Hematopoietic multipotent progenitor cell treated with erythropoietin and hydrocortisone succinate and interleukin-3 and kit ligand, for 4 days (in vitro differentiated cells): ENCODE measurements at places on chromosomes 3 and 15.

DNA sequence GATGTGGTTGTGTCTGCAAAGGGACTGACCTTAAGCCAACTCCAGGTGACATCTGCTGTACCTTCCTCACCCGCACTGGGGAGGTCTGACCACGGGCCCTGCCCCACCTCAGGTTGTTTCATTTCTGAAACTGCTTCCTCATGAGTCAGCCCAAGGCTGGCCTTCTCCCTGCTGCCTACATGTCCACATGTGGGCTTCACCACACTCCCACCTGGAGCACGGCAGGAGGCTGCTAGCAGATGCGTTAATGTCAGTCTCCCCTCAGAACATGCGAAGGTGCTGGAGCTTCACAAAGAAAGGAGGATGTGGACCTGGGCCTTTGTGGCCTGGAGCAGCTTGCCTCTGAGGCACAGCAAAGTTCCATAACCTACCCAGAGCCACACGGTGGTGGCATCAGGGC is 69.4 kb upstream of the PLXNA1 start:
- DNase-seq: no peak

GRCh38 chr3:31562525-31562924 is 29.8 kb downstream of the STT3B start:
- DNase-seq: peak; percentile 56

GRCh38 chr3:82355228-82355627 is 593.8 kb upstream of the GBE1 start:
- DNase-seq: no peak

GRCh38 chr15:32120577-32121383 is 90.5 kb downstream of the CHRNA7 start:
- no peak for DNase-seq

- peak; percentile 38 for DNase-seq
Observed at GRCh38 chr3:152405915-152406802, 137.4 kb downstream of the MBNL1 start.

DNA sequence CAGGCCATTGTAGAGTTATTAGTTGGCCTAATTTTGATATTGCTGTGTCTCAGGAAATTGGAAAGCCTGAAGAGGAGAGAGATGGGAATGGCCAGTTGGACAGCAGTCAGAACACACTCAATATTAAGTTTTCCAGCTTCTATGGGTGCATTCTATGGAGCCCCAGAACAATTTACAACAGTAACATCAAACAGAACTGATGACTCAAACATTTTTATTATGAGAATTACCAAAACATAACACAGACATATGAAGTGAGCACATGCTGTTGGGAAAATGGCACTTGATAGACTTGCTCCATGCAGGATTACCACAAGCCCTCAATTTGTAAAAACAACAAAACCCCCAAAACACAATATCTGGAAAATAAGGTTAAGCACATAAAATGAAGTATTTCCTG is 104.3 kb downstream of the GADL1 start:
- no peak for DNase-seq

- peak; percentile 19 for DNase-seq
Observed at GRCh38 chr3:10552631-10552943, 47.2 kb upstream of the ATP2B2 start.

DNA sequence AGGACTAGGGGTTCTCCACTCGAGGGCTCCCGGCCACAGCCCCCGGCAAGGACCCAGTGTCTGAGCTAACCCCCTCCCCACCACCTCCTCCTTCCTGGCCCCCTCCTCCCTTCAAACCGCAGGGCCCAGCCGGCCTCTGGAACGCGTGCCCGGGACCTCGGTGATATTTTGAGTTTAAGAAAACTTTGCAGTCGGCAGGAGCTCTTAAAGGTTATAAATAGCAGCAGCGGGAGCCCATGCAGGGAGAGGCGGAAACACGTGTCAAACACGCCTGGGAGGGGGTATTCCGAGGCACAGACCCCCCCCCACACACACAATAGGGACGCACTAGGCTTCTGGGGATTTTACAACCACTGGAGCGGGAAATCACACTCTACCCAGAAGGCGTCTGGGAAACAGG is 3.1 kb upstream of the PTH1R start:
- DNase-seq: peak; percentile 41

DNA sequence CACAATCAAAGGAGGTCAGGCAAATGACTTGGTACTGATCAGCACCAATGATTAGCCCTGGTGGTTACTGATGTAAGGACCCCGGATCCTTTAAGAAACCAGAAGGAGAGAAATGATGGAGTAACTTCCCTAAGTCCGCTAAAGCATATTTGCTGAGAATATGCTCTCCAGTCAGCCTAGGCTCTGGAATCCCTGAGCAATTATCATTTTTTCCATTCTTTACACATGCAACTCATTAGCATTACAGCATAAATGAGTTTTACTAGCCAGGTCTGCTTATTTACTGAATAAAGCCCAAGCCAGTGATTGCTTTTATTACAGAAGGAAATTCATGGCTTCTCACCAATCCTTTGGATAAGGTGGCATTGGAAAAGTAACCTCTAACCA is 139.2 kb upstream of the WNT5A start:
- DNase-seq: no peak

GRCh38 chr3:57252404-57252803 is 24.9 kb downstream of the APPL1 start:
- no peak for DNase-seq

GRCh38 chr3:136959599-136959998 is 1.8 kb downstream of the IL20RB start:
- DNase-seq: no peak

DNA sequence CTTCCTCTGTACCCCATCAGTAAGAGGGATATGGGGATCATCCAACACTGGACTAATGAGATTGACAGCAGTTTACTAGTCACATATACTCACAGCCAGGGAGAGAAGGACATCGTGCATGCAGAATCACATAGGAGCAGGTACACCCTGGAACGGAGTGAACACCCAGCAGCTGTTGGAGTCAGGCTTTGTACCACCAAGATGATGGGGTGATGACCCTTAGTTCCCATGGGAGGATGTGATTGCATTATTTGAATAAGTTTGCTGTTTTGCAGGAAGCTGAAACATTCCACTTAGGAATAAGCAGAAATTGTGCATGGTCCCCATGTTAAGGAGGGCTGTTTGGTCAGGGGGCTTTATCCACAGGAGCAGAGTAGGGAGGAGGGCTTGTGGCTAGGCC is 482.7 kb upstream of the PDZRN3 start:
- no peak for DNase-seq
